ENCODE measurements at places on chromosomes 12 and 14.
A peak's percentile ranks its signal among the peaks of the same experiment; 100 is the strongest.

GRCh38 chr12:17017402-17017801, 411.4 kb upstream of the LMO3 start:
- DNase-seq: no peak

DNA sequence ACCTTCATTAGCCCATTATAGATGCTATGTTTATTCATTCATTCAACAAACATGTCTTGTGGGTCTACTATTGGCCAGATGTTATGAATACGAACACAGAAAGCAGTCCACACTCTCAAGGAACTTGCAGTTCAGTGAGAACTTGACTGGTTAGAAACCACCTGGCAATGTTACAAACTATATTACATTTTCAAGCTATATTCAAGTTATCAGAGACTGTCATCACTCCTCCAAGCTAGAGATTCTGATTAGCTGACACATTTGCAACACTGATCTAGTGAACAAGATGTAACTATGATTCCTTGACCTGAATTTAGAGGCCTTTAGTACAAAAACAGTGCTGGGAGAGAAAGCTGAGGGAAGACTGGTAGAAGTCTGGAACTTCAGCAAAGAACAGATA, 170.7 kb upstream of the EEA1 start:
- no peak for DNase-seq

GRCh38 chr14:96001866-96002497, 37.2 kb upstream of the C14orf132 start:
- DNase-seq: no peak

DNA sequence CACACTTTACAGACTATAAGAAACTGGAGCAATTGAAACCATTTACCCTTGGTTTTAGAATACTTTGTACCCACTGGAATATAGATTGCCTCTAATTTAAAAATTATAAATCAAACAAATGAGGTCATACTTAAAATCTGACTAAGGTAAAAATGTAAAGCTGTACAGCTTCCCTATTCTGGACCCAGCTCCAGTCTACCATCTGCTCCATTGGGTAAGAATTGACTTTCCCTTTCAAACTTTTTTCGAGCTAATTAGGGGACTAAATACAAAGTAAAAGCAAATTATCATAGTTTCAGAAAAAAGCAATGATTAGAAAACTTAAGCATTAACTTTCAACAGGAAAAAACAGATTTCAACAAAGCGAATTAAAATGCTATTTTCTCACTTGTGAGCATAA, 4.3 kb downstream of the KRR1 start:
- no peak for DNase-seq

GRCh38 chr12:52250048-52250990, 17.3 kb downstream of the KRT7 start:
- DNase-seq: no peak

GRCh38 chr12:59634254-59634653, 38.4 kb downstream of the SLC16A7 start:
- no peak for DNase-seq

- no peak for DNase-seq
Observed at GRCh38 chr14:76186308-76187027, 34.7 kb downstream of the GPATCH2L start.

DNA sequence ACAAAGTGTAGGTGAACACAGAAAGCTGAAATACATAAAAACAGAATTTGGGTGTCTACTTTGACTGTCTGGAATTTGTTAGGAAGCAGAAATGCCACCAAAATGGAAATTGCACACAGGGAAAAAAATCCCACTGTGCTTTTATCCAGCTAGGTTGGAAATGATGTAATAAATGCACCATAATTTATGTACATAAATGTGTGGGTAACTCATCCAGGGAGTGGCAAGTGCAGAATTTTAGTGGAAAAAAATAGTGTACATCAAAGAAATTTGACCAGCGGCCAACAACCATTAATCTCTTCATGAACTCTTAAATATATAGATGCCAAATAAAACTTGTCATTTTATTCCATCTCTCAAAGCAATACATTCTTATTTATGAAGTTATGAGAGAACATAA, 105.6 kb downstream of the LLPH start:
- no peak for DNase-seq

DNA sequence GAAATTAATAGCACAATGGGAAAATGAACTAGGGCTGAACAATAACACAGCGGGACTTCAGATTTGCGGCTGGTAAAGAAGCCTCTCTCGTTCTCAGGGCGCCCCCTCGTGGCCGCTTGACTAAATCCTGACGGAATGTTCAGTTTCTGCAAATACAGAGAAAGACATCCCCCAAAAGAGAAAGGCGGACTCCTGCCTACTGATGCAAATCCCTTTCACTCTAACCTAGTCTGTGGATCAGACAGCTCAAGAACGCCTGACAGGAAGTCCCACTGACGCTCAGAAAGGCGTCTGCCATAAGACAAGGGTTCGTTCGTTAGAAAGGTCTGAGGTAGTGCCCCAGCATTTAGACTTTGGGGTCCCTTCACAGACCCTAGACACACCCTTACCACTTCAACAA, 2.5 kb downstream of the NUAK1 start:
- peak; percentile 63 for DNase-seq

- DNase-seq: no peak
Observed at GRCh38 chr14:22807432-22808087, 7.7 kb downstream of the SLC7A7 start.

DNA sequence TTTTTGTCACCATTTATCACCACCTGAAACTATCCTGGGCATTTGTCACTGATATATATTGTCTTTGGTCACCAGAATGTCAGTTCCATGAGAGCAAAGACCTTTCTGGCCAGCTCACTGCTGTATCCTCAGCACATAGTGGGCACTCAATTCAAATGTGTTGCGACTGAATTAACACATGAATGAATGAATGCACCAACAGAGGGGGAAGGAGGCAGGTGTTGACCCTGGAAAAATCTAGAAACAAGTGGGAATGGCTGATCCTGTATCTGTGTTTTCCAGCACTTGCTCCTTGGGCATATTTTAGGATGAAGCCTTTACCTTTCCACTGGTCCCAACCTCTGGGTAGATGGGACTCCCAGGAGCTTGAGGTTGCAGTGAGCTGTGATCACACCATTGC, 3.4 kb upstream of the NCOR2 start:
- no peak for DNase-seq

- no peak for DNase-seq
Observed at GRCh38 chr12:63304887-63305316, 153.9 kb upstream of the AVPR1A start.

- DNase-seq: no peak
Observed at GRCh38 chr12:13124656-13125505, 21.4 kb upstream of the GSG1 start.

- DNase-seq: no peak
Observed at GRCh38 chr12:131805421-131805820, 22.8 kb upstream of the MMP17 start.

DNA sequence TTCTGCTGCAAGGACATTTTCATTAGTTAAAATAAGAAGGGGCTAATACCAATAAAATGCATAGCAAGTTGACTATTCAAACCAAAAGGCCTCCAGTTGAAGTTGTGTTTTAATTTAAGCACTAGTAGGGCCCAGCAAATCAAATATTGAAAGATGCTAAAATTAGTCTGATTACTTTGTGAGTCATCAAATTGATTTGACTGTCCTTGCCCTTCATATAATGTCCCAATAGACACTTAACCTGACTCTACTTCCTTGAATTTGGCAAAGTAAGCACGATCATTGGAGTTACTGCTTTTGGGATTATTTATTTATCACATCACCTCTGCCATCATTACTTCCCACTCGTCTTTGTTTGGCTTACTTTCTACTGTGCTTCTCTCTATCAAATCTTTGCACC, 798.5 kb downstream of the DIO2 start:
- DNase-seq: no peak

DNA sequence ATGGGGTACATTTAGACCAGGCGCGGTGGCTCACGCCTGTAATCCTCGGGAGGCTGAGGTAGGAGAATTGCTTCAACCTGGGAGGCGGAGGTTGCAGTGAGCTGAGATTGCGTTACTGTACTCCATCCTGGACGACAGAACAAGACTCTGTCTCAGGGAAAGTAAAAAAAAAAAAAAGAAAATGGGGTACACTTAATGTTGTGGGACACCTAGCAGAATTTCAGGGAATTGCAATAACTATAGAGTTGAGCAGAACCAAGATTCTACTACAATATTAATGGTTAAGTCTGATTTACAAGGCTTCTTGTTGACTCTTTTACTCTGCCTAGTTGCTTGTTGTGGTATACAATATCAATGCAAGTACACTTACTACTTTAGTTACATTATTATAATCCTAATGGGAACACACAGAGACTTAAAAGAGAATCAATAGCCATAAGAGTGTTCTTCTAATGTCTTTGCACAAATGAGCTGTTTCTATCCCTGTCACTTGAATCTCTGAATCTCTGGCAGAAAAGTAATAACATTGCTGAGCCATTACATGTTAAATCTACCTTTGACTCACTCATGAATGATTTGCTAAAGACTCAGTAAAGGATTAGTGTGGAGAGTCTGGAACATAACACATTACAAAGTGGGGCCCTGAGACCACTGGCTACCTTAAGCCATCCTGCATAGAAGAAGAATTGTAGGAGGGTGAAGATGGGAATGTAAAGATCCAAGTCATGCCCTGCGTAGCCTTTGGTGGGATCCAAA, 22.7 kb downstream of the BEST3 start:
- no peak for DNase-seq

GRCh38 chr14:104726600-104727451, 2.8 kb downstream of the ADSS1 start:
- no peak for DNase-seq

GRCh38 chr12:87775784-87776183, 253.4 kb downstream of the C12orf50 start:
- no peak for DNase-seq

DNA sequence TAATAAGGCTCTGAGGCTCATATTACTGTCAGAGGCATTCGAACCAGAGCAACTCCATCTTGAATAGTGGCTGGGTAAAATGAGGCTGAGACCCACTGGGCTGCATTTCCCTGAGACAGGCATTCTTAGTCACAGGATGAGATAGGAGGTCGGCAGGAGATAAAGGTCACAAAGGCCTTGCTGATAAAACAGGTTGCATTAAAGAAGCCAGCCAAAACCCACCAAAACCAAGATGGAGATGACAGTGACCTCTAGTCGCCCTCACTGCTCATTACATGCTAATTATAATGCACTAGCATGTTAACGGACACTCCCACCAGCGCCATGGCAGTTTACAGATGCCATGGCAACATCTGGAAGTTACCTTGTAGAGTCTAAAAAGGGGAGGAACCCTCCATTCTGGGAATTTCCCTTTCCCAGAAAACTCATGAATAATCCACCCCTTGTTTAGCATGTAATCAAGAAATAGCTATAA, 18.1 kb upstream of the PRICKLE1 start:
- no peak for DNase-seq

- no peak for DNase-seq
Observed at GRCh38 chr12:21831791-21832344, 57.4 kb upstream of the KCNJ8 start.

- DNase-seq: no peak
Observed at GRCh38 chr12:68259318-68259940, 6.0 kb upstream of the IL22 start.

- no peak for DNase-seq
Observed at GRCh38 chr14:25953532-25954139, 644.2 kb downstream of the NOVA1 start.

DNA sequence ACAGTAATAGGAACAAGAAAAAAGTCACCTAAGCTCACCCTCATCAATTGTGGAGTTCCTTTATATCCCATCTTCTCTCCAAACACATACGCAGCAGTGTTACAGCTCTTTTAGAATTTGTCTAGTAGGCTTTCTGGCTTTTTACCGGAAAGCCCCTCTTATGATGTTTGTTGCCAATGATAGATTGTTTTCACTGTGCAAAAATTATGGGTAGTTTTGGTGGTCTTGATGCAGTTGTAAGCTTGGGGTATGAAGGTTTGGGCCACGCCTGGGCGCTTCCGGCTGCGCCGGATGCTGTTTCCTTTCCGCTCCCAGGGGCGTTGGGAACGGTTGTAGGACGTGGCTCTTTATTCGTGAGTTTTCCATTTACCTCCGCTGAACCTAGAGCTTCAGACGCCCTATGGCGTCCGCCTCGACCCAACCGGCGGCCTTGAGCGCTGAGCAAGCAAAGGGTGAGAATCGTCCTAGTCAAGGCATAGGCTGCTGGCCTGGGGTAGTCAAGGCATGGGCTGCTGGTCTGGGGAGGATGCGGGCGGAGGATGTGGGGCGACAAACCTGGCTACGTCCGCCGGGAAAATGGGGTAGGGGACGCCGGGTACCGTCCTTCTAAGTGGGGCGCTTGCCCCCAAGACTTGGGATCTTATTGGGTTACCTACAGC, at the start of the genes C12orf57 and RNU7-1:
Gene C12orf57, plus strand, starts transcription at position 301 of the 659 bp plus-strand sequence. Its CDS starts 100 bp downstream, at position 401.
Gene RNU7-1, plus strand, starts transcription at position 95 of the 659 bp plus-strand sequence.
- DNase-seq: no peak

DNA sequence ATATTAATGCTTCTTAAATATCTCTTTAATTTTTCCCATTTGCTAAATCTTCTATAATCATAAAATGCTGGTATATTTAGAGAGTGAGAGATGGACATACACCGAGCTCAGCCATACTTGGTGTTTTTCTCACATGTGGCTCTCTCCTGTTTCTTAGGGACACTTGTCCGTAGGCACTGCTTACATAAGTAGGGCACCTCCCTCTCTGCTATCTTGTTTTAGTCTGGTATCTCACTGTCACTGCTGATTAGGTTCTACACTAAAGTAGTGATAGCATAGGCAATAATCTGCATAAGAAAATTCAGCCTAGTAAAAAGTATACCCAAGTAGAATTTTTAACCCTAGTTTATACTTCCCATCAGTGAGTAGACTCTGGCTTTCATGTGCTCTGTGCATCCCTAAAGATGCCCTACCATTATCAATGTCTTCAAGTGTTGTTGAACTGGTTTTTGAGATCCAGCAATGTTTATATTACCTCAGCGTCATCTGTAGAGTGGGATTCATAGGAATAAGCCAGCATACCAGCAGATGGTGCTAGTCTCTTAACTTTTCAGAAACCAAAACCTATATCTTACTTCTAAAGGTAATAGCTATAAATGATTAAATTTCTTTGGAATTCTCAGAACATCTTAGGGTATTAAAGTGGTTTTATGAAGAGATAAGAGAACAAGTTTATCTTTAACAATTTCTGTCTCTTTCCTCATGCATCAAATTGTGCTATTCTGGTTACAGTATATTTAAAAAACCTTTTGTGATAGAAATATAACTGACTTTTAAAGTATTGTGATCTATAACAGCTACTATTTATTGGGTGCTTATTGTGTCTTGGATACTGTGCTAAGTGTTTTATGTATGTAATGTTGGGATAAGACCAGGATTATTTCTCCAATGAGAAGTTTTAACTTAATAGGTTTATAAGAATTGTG, 32.9 kb downstream of the ARID2 start:
- DNase-seq: no peak

DNA sequence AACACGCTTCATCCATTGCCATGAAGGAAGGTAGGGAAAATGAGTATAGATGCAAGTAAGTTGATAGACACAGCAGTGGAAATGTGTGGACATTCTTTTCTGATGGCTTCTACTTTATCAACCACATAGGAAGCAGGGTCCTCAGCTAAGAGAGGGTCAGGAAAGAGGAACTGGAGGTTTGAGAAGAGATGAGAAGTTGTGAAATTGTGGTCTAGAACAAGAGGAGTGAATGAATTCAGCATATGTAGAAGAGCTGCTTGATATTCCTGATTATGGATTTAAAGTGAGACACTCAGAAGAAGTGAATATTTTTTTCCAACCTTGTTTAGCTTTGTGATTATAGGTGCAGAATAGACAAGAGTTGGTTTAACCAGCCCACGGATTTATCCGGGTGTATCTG, 128.5 kb downstream of the SLC15A5 start:
- no peak for DNase-seq

Measured in activated CD4-positive, alpha-beta T cell treated with anti-CD3 and anti-CD28 coated beads, Interleukin-2, amount 50 U/mL, for 24 hours (primary cell).